ENCODE measurements at places on chromosomes 6 and 20.

GRCh38 chr6:125377621-125378020 lies 75.9 kb upstream of the HDDC2 start:
- DNase-seq = no peak

DNA sequence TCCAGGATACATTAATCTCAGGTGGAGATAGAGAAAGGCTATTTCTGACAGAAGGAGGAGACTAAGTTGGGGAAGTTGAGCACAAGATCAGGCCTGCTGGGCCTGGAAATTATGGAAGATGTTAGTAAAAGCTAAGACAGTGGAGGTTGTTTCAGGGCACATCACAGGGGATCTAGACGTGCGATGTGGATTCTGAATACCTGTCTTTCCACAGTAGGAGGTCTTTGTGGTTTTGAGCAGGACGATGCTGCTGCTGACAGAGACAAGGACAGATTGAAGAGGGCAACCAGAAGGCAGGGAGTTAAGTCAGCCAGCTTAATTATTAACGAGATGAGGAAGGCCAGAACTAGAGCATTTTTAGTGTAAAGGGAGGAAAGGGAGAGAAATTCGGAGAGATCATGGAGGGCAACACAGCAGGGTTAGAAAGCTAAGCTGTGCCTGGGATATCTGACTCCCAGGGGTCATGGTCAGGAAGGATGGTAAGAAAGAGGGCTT lies 384.9 kb downstream of the MAFB start:
- no peak for DNase-seq

DNA sequence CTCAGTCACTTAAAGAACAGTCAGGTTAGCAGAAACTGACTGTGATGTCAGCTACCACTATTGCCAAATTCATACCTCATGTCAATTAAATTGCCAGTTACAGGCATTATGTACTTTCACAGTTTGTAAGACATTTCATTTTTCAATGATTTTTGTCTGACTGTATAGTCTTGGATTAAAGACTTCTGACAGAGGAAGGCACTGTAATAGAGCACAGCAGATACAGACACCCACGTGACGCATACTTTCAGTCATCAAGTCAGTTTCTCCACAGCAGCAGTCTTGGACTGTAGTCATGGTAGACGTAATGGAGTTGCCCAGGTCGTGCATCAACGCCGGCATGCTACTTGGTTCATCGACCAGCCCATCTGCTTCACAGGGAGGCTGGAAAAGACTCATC lies 29.5 kb upstream of the ELOVL5 start:
- no peak for DNase-seq

DNA sequence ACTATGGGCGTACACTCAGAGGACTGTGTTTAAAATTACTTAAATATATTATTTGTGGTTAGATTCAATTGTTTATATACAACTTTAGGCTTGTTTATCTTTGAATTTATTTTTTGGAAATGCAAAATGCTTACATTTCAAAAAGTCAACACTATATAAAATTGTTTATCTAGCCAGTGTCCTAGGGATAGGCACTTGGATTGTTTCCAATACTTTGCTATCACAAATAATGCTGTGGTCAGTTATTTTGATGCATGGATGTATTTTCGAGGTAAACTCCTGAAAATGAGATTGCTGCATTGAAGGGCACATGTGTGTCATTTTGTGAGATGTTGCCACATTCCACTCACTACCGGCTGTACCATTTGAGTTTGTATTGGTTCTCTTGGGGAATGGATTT lies 213.9 kb downstream of the SLC24A3 start:
- DNase-seq = no peak

DNA sequence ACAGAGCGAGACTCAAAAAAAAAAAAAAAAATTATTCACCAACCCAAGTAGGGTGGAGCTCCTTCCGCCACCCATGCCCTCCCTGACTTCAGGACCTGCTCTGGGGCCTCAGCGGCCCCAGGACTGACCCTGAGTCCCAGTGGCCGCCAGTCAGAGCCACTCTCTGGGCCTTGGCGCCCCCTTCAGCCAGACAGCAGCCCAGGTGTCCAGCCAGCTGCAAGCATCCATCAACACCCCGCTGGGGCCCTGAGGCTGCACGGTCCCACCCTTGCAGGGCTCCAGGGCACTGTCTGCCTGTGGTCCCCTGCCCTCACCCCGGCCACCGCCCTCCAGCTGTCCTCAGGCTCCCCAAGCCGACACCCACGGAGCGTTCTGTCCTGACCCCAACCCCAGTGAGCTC lies 11.4 kb upstream of the KCNQ2 start:
- DNase-seq = no peak

DNA sequence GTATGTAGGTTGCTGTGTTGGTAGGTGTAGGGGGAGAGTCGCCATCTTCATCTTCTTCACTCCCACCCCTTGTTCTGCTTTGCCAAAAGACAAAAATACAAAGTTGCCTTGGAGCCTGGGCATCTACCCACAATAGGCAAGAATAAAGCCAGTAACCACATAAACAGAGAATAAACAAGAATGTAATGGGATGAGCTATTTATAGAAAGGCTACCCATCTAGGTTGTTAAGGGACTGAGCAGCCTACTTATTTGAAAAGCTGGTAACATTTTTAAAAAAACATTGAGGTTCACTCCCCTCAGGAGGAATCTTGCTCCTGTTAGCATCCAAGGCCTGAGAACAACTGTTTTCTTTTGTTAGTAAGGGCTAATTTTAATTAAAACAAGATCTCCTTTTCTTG lies 301.4 kb upstream of the STXBP5 start:
- DNase-seq = no peak

DNA sequence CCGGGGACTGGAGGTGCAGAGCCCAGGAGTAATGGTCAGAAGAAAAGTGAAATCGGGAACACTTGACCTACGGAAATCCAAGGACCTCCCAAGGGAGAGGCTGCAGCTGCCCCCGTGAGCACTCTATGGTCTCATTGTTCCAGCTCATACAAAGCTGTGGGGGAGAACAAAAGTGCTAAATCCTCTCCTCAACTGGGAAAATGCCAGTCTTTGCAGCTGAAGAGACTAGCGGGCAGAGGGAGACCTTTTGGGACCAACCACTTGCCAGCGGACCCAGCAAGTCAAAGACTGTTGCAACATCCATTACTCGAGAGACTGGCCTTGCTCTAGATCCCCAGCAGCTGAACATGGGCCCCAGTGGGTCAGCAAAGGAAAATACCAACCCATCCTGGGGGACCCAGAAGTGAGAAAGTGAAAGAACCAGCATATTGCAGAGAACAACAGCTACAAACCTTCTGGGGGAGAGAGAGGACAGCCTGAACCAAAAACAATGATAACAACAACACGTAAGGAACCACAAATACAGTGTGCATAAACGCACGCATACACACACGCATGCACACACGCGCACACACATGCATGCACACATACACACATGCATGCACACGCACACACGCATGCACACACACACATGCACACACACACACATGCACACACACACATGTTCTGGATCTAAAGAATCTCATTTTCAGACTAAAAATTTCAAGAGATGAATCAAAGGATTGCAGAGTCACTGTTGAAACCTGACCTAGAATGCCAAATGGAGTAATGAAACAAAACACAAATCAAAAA lies 24.7 kb upstream of the ELMO2 start:
- no peak for DNase-seq

GRCh38 chr6:73085443-73085871 lies 139.8 kb downstream of the KHDC1L start:
- DNase-seq = no peak

DNA sequence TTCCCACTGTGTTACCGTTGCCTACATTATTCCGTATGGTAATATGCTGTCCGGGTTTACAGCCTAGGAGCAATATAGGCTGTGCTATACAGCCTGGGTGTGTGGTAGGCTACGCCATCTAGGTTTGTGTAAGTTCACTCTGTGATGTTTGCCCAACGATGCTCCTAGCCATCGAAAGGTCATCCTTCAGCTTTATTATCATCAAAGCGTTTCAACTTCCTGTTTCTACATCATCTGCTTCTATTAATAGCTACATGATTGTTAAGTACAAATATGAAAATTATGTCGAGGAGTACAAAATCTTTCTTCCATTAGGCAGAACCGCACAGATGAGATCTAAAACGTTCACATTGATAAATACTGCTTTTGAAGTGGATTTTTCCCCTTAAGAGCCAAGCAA lies 69.9 kb downstream of the PPP1R14C start:
- DNase-seq = no peak

Data from activated T-cell treated with anti-CD3 and anti-CD28 coated beads for 4 hours (primary cell).